ENCODE measurements at places on chromosomes 16 and 17.

- no peak for DNase-seq
Measured at GRCh38 chr17:385836-386140, 33.2 kb upstream of the RPH3AL start.

- peak; percentile 31 for DNase-seq
Measured at GRCh38 chr17:83103200-83103942, 24.0 kb downstream of the METRNL start.

GRCh38 chr17:72385475-72385874 is 264.7 kb downstream of the SOX9 start:
- DNase-seq, result no peak

DNA sequence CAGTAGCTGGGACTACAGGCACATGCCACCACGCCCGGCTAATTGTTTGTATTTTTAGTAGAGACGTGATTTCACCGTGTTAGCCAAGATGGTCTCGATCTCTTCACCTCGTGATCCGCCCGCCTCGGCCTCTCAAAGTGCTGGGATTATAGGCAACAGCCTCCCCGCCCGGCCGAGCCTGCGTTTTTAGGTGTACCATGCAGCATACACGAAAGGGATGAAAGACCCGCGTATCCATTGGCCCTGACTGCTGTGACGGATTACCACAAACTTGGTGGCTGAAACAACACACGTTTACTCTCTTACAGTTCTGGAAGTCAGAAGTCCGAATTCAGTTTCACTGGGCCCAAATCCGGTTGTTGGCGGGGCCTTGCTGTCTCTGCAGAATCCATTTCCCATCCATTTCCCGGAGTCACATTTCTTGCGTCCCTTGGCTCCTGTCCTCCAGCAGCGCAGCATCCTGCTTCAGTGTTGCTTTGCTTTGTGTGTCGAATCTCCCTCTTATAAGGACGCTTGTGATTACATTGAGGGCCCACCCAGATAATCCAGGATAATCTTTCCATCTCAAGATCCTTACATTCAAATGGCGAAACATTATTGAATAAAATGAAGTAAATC is 8.3 kb upstream of the GUCY2D start:
- no peak for DNase-seq

GRCh38 chr16:1524366-1524765 is 9.1 kb upstream of the TMEM204 start:
- DNase-seq, result no peak

GRCh38 chr17:56810891-56811775 is 22.6 kb downstream of the C17orf67 start:
- no peak for DNase-seq

DNA sequence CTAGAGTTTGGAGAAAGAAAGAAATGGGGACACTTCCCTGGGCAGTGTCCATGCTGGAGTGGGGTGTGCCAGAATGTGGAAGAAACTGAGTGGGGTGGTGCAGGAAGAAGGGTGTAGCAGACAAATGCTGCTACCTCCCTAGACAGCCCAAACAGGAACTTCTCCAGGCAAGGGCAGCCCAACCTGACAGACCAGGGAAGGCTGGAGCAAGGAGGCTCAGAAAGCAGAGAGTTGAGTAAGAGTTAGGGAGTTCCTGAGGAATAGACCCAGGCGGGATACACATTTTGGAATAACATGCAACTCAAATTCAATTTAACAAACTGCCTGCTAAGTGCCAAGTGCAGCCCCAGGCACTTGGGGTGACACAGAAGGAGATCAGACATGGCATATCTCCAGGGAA is 1.0 kb upstream of the MYO18A start:
- no peak for DNase-seq

- DNase-seq, result peak; percentile 11
Measured at GRCh38 chr17:77957235-77957856, 1.2 kb upstream of the TNRC6C start.

DNA sequence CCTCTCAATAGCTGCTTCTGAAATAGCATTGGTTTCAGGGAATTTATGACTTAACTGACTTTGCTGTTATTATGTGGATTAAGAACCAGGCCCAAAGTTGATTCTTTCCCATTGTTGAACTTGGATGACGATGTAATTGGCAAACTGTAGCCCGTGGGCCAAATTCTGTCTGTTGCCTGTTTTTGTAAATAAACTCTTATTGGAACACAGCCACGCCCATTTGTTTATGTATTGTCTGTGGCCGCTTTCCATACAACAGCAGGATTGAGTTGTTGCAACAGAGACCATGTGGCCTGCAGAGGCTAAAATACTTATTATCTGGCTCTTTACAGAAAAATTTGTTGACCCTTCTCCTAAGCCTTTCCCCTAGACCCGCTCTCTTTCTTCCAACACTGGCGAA is 31.6 kb downstream of the NTN1 start:
- no peak for DNase-seq

DNA sequence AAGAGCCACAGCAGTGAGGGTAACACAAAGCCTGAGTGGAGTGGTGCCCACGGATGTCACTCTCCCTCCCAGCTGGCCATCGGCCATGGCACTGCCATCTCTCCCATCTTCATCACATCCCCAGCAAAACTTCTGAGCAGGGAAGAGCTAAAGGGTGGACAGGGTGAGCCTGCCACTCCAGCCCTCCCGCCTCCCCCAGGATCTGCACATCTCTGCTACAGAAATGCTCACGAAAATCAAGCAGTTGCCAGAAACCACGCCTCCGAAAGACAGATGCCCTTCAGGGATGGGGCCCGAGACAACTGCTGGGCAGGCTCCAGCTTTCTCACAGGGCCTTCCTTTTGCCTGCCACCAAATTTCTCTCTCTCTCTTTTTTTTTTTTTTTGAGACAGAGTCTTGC is 3.6 kb downstream of the GRIN2C start:
- DNase-seq, result no peak

DNA sequence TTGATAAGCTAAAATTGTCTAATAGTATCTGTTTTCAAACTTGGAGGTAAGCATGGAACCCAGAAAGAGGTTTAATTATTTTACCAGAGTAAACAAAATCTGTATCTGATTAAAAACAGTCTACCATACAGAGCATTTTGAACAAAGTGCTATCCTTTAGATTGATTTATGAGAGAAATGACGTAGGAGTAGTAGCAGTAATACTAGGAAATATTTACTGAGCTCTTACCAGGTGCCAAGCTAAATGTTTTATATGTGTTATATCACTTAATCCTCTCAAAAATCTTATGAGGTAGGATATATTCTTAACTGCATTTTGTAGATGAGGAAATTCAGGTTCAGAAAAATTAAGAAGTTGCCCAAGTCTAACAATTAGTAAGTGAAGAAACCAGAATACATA is 186.4 kb upstream of the NOG start:
- DNase-seq, result no peak

GRCh38 chr17:55327225-55328088 is 62.7 kb downstream of the HLF start:
- no peak for DNase-seq

DNA sequence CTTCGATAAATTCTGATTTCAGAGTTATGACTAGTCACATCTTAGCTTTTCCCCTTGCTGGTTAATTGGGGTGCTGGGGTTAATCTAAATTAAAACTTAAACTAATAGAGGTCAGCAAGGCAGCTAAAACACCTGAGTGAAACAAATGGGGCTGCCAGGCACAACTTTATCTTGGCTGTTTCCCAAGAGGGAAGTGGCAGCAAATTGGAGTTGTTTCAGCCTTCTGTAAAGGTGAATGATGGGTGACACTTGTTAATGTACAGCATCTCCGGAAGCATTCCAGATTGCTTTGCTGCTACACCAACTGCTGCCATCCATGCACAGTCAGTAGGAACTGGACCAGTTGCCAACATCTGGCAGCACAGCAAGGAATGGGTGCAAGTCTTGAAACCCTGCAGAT is 43.9 kb downstream of the AATF start:
- peak; percentile 59 for DNase-seq
